Stimulated activated CD8-positive, alpha-beta memory T cell treated with anti-CD3 and anti-CD28 coated beads, Interleukin-4, amount 100 ng/mL, for 24 hours (primary cell): ENCODE measurements at places on chromosomes 16 and 17.

DNA sequence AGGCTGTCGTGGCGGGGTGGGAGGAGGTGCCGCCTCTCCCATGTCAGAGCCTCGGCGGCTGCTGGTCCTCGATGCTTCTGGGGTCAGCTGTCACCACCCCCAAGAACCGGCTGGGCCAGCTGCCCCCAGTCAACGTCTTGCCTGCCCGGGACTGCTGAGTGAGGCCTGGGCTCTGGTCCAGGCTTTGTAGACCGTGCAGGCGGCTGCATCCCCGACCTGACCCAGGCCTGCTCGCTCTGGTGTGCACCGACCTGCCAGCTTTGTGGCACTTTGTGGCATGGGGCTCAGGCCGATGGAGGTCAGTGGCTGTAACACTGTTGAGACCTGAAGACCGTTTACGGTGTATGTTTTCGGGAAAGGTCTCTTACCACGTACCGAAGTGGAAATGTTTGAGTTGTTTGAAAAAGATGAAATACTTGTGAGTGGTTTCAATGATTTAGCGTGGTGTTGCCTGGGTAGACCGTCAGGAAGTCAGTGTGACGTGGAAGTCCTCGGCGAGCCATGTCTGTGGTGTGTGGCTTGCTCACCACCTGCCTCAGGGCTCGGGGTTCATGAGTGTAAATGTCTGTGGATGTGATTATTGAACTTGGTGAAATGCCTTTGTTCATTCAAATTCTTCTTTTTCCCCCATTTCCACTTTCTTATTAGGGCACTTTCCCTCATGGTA is 53.2 kb upstream of the ZNF750 start:
- DNase-seq, result peak; percentile 39

DNA sequence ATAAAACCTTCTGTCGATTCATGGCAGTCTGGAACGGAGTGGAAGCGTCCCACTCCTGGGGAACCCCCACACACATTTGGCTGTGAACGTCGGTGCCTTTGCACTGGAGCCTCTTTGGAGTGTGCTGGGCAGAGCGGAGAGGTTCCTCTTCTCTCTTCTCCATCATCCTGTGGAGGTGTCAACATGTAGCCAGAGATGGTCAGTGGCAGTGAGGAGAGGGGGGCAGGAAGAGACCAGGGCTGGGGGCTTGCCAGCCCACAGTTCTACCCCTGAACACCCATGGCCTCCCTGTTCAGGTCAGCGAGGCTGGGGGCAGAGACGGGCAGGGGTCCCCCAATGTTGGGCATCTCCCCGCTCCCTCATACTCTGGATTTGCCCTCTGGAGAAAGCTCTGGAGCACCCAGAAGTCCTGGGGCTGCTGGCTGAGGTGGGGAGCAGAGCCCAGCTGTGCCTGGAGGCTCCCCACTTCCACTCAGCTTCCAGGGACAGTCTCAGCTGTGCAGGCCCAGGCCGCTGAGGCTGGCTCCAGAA is 223.7 kb downstream of the SEC14L1 start:
- DNase-seq, result no peak

GRCh38 chr16:46808997-46809396 is 22.0 kb downstream of the C16orf87 start:
- DNase-seq, result no peak

DNA sequence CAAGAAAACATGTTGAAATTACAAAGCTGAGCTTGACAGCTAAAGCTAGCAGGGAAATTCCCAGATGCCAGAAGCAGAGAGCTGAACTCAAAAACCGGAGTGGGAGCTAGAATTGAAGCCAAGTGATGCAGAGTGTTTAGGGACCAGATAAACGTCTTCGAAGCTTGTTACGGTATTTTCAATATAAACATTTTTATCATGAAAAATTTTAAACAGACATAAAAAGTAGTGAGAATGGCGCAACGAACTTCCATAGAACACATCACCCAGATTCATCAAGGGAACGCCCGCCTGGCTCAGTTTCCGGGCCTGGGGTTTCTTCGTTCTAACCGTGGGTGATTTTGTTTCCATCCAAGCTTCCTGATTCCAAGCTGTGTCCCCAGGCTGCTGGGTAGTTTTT is 18.1 kb downstream of the SPNS2 start:
- DNase-seq, result no peak

DNA sequence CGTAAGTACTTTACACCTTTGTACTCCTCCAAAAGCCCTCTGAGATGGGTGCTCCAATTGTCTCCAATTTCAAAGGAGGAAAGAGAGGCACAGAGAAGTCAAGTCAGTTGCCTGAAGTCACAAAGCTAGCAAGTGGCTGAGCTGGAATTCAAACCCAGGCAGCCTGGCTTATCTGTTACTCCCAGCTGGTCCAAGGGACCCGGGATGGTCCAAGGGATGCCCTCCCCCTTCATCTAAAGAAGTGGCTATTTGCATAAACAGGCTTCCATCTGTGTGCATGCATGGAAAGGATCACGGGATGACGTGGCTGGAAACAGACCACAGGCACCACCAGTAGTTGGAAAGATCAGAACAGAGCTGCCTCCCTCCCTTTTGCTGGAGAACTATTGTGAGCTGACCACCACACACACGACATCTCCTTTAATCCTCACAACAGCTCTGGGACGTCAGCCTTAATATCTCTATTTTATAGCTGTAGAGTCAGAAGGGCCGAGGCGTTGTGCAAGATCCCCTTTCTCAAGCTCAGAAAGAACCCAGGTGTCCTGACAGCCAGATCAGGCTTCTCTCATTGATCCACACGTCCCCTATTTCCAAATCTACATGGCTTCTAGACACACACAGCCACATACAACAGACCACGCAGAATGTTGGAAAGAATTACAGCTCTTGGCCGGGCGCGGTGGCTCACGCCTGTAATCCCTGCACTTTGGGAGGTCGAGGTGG is 10.9 kb upstream of the COL1A1 start:
- no peak for DNase-seq
